Stimulated activated CD4-positive, alpha-beta T cell treated with anti-CD3 and anti-CD28 coated beads, Interleukin-15, amount 100 ng/mL, for 1 hour (primary cell): ENCODE measurements at places on chromosomes 2 and 18.

- no peak for DNase-seq
These were observed 58.4 kb upstream of the EML4 start for GRCh38 chr2:42110641-42111322.

GRCh38 chr2:180699657-180700361 lies 280.6 kb upstream of the UBE2E3 start:
- no peak for DNase-seq

DNA sequence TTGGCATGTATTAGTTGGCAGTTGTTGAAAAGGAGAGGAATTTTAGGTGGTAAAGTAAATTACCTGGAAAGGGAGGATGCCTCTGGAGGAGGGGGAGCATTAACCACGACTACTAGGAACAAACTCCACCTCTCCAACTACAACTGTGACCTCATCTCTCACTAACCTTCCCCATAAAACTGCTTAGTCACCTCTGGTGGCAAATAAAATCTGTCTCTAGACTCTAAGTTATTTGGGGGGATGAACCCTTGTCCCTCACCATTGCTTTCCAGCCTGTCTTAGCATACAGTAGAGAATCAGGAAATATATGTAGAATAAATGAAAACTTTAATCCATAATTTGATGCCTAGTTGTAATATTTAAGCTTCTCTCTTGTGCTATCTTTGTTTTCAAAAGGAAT lies 27.6 kb upstream of the MYO1B start:
- DNase-seq, result no peak

- DNase-seq, result no peak
These were observed 565.3 kb upstream of the ZNF804A start for GRCh38 chr2:184032983-184033382.

GRCh38 chr2:204507636-204508035 lies 37.6 kb upstream of the PARD3B start:
- no peak for DNase-seq

DNA sequence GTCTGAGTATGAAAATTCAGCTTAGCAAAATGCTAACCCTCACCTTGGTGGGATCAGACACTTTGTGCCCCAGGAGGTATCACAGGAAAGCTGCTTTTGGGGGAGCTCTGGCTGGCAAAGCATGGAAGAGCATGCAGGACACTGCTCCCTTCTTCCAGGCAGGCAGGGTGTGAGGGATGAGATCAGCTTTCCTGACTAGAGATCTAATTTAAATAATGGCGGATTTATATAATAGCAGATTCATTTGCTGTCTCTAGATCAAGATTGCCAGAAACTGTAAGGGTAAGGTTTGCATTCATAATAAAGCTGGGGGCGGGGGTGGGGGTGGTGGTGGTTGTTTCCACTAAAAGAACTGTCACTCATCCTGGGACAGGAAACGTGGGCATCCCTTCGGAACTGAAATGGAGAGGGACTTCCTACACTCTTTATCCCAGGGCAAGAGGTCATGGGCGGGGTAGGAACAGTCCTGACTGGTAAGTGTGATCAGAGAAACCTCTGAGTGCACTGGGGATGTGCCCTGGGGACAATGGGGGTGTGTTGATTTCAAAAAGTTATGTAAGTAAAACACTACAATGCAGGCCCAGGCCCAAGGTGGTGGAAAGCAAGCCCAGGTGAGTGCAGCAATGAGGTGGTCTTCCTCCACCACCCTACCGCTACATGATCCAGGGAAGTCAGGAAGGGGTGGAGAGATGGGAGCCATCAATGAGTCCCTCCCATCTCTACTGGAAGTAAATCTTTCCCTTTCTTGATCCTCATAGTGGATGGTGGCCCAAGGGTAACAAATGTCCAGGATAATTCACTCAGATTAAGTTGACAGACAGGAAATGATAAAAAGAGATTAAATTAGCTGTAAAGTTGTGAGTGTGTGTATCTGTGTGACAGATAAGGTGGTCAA lies 171.4 kb upstream of the SERPINE2 start:
- DNase-seq, result no peak

GRCh38 chr18:62085756-62086155 lies 101.1 kb downstream of the PIGN start:
- no peak for DNase-seq

GRCh38 chr2:30031184-30031583 lies 109.8 kb upstream of the ALK start:
- no peak for DNase-seq

DNA sequence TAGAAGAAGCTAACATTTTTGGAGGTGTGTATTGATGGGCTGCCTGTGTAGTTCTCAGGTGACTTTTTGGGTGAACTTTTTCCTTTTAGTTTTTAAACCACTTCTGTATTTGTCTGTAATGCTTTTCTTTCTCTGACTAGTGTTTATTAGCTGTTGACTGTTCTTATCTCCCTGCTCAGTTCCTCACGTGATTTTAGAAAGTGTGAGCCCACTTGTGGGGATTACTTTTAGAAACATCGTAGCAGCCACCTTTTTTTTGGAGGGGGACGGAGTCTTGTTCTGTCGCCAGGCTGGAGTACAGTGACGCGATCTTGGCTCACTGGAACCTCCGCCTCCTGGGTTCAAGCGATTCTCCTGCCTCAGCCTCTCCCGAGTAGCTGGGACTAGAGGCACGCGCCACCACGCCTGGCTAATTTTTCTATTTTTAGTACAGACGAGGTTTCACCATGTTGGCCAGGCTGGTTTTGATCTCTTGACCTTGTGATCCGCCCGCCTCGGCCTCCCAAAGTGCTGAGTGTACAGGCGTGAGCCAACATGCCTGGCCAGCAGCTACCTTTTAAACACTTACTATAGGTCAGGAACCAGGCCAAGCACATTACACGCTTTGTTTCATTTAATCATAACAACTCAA lies 9.2 kb upstream of the CDKL4 start:
- DNase-seq, result no peak

DNA sequence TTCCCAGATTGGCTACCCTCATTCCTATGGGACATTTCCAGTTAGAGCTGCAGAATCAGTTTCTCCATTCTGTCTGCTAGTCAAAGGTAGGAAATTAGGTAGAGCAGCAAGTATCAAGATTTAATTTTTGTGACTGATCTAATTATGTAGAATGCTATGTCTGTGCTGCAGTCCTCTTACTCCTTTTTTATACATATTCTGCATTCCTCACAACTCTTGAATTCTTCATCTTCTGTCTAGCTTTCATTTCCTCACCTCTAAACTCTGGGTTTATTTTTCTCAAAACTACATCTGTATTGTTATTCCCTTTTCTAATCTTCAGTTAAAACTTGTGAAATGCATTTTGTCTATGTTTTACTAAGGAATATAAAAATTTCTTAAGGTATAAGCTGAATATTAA lies 8.6 kb downstream of the SGO2 start:
- no peak for DNase-seq

GRCh38 chr2:71800851-71801250 lies 346.8 kb downstream of the CYP26B1 start:
- no peak for DNase-seq

DNA sequence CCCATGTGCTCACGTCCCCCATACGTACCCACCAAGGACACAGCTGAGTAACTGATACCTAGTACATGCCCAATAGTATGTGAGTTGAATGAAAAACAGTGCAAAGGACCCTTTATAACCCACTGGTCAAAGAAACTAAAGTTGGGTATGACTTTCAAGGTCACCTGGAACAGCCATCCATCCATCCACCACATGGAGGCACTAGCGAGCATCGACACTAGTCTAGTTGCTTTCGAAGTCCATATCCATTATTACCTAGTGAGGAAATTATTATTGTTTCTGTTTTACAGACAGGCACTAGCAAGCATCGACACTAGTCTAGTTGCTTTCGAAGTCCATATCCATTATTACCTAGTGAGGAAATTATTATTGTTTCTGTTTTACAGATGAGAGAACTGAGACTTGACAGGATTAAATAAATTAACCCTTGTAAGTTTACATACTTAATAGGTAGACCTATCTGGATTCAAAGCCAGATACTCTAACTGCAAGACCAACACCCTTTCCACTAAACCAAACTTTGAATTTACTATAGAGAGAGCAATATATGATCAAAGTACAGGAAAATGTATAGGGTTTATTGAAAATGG lies 233.7 kb downstream of the METTL4 start:
- DNase-seq, result no peak

DNA sequence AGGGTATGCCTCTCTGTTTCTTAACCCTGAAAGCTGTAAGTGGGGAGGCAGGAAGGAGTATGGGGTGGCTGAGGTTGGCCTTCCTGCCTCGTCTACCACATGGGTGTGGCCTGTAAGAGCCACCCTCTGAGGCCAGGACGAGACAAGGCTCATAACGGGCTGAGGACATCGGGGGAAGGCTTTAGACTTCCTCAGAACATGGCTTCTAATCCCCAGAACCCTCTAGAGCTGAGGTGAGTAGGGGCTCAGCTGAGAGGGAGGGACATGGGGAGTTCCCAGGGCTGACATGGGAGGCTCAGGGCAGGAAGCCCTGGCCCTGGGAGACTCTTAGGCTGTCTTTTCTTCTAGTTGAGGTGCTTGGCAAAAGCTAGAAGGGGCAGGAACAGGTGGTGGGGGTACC lies 36.7 kb downstream of the EMX1 start:
- DNase-seq, result no peak

GRCh38 chr2:23606968-23607367 lies 222.0 kb downstream of the KLHL29 start:
- no peak for DNase-seq

- DNase-seq, result no peak
These were observed 191.6 kb downstream of the TWIST2 start for GRCh38 chr2:239039479-239039861.

- DNase-seq, result no peak
These were observed 91.0 kb downstream of the TMEM17 start for GRCh38 chr2:62415019-62415431.

DNA sequence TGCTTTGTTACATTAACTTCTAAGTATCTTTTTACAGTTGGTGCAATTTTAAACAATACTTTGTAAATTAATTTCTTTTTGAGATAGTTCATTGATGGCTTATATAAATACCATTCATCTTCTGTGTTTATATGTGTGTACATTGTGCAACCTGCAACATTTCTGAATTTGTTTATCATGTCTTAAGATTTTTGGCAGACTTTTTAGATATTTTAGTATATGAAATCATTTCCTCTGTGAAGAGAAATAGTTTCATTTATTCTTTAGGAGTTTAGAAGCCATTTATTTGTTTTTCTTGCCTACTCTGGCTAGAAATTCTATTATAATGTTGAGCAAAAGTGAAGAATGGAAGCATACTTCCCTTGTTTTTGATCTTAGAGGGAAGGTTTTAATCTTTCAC lies 337.8 kb upstream of the DSEL start:
- no peak for DNase-seq

GRCh38 chr2:32792416-32792815 lies 154.3 kb upstream of the LTBP1 start:
- no peak for DNase-seq

DNA sequence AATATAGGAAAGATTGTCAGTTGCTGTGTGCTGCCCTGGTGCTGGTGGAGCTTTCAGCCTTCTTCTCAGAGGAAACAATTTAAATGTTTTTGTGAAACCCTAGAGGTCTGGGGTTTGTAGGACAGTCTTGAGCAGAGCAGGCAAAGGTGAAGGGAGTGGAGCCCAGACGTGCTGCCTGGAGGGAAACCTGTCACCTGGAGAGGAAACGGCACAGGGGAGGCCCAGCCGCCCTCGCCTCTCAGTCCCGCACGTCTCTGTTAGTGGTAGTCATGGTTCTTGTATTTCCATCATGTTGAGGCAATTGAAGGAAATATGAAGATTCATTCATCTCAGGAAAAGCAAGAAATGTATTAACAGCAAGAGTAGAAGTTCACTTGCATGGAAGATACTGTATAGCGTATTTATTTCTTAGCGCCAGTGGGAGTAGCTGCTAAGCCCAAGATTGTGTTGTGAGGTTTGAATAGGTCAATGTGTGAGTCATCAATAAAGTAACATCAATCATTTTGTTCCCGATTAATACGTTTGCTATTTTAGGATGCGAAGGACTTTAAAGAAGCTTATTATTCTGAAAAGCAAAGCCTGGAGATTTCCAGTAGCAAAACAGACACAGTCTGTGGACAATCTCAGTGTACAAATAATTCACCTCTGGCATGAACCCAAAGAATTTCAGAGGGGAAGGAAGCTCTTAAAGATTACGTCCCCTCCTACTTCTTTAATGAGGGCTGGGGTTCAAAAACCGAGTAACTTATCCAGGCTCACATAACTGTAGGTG lies 70.4 kb downstream of the LRRFIP1 start:
- DNase-seq, result no peak

GRCh38 chr2:218824004-218824403 lies 7.6 kb downstream of the PRKAG3 start:
- DNase-seq, result no peak
